ENCODE measurements at places on chromosomes 2 and 18.

GRCh38 chr2:177396703-177397460 is 4.3 kb downstream of the AGPS start:
- no peak for DNase-seq

DNA sequence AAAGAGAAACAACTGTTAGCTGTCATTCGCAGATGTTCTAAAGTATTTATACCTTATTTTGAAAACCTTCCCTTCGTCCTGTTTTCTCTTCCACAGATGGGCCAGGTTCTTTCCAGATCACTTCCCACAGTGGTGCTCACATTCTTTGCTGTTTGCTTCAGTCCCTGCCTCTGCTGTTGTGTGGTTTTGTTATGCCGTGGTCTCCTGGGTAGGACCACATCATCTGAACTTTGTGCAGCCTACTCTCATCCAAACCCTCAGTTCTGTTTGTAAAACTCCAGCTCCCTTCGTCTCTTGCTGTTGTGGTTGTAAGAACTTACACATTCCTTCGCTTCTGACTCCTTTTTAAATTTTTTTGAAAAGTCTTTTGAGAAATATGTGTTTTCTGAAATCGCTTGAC is 38.1 kb downstream of the ZNF236 start:
- DNase-seq, result no peak

DNA sequence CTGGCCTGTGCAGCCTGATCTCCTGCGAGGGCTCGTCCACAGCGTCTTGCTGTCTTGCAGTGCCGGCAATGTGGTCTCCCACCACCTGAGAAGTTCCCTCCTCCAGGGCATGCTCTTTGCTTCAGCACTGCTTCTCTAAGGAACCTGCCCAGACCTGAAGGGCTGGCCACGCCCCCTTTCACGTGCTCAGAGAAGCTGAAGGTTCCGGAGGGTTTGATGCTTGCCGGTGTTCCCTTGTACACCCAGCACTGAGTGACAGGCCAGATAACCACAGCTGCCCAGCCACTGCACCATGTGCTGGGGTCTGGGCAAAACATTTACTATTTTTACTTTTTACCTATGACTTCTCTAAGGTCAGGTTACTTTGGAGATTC is 1.7 kb upstream of the POLR2D start:
- DNase-seq, result peak; percentile 91

DNA sequence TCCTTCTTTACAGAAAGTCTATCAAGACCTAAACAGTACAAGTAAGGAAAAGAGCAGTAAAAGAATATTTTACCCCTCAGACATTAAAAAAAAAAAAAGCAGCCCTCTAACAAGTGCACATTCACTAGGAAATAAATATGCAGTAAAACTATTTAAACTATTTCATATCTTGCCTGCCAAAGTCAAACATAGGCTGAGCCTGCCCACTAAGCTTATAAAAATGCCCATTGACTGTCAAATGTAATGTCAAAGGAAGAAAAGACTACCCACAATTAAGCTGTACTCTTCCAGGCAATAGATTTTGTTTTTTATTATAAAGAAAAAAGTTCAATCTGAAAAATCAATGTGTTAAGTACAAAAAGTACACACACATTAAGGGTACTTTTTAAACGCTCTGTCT is 11.8 kb downstream of the ALS2 start:
- DNase-seq, result no peak

DNA sequence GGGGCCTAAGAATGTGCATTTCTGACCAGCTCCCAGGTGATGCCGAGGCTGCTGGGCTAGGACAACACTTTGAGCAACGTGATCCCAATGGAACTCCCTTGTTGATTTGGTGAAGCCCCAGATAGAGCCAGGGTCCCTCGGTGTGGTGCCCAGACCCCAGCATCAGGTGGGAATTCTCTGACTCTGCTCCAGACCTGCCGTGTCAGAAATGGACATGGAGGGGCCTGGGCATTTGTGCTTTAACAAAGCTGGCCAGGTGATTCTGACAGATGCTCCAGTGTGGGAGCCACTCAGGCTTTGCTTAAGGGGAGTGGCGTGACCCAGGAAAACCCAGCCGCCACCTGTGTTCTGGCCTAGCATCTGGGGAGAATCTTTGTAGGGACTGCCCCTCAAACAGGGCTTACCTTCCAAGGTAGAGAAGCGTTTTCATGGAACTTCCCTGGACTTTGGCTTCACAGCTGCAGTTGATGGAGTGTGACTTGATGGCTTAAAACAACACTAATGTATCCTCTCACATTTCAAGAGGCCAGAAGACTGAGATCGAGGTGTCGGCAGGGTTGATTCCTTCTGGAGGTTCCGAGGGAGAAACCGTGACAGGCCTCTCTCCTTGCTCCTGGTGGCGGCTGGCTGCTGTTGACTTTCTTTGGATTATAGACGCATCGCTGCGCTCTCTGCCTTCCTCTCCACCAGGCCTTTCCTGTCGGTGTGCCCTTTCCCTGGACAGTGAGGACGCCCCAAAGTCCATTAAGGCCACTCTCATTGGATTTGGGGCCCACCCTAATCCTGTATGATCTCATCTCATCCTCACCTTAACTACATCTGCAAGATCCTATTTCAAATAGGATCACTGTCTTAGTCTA is 57.0 kb upstream of the HDAC4 start:
- no peak for DNase-seq

- no peak for DNase-seq
Measured at GRCh38 chr2:45974762-45975408, 322.3 kb upstream of the EPAS1 start.

DNA sequence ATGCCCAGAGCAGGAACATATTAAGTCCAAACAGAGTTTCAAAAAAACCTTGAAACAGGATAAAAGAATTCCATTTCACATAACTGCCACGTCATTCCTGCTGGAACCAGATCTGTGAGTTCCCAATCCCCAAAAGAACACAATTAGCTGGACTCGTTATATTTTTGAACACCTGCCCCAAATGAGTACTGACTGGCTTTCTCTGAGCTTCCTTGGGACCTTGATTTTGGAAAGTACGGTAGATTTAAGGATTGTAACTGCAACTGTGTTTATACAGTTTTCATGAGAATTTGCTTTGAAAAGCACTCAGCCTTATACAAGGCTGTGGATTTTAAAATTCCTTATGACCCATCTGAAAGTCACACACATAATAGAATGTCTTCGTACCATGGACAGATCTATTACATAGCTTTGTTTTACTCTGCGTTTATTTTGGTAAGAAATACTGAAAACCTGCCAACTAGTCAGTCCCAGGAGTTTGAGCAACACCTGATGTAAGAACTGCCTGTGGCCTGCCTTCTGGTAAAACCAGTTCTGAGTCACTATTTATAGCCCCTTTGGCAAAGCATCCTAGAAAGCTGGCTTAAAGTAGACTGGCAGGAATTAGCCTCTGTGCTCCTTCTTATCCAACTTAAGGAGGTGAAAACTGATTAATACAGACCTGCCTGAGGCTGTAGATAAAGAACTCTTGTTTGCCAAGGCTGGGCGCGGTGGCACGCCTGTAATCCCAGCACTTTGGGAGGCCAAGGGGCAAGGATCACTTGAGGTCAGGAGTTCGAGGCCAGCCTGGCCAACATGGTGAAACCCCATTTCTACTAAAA is 48.1 kb downstream of the MERTK start:
- peak; percentile 76 for DNase-seq

GRCh38 chr2:150888337-150888736 is 373.3 kb downstream of the RBM43 start:
- no peak for DNase-seq
